ENCODE measurements at places on chromosomes 3 and 15.

- DNase-seq, result no peak
These were observed 60.3 kb downstream of the CHRD start for GRCh38 chr3:184440151-184440550.

DNA sequence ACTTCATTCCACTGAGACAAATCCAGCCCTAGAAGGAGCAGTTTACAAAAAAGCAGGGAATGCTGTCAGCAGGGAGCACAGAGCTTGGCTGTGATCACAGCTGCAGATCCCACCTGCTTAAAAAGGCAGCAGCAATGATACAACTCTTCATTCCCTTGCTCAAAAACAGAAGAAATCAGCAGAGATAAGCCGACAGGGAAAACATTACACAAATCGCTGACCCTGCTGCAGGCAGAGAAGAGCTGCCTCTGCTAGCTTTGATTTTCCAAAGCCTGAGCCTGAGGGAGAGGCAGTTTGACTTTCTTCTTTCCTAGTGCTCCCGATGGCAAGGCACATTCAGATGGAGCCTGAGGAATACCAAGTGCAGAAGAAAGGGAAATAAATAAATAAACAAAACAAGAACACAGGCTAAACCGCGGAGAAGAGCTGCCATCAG, 80.2 kb downstream of the SHQ1 start:
- DNase-seq, result no peak

- no peak for DNase-seq
These were observed 12.3 kb upstream of the PHLDB2 start for GRCh38 chr3:111846717-111847116.

GRCh38 chr3:45104715-45105711, 41.2 kb downstream of the CDCP1 start:
- no peak for DNase-seq

DNA sequence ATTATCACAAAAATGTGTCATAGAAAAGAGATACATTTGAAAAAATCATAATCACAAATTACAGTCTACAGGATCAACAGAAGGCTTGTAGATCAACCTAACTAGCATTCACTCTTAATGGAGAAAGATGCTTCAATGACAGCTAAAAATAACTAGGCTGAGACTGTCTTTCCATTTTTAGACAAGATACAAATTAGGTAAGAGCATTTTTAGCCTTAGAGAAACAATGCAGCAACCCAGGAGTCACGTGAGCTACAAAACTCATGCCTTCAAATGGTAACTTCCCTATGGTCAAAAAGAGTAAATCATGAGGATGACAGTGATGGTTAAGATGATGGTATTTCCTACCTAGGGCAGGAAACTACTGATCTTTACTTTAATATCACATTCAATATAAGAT, 415.4 kb downstream of the MAGI1 start:
- no peak for DNase-seq

- no peak for DNase-seq
These were observed 17.8 kb downstream of the CDV3 start for GRCh38 chr3:133591271-133591742.

DNA sequence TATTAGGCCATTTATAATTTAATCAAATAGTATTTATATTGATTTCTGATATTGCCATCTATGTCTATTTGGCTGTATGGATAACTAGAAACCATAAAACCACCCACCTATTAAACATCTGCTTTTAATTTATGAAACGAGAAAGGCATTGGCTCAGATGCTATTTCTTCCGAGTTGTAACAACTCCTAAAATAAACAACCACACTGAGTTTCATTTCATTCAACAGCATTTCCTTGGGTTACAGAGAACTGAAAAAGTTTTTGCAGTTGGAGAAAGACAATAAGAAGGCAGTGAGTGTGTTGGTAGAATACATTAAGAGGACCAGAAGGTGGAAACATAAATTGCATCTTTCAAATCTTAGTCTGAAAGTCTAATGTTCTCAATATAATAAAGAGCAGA, 79.1 kb downstream of the AQR start:
- no peak for DNase-seq

DNA sequence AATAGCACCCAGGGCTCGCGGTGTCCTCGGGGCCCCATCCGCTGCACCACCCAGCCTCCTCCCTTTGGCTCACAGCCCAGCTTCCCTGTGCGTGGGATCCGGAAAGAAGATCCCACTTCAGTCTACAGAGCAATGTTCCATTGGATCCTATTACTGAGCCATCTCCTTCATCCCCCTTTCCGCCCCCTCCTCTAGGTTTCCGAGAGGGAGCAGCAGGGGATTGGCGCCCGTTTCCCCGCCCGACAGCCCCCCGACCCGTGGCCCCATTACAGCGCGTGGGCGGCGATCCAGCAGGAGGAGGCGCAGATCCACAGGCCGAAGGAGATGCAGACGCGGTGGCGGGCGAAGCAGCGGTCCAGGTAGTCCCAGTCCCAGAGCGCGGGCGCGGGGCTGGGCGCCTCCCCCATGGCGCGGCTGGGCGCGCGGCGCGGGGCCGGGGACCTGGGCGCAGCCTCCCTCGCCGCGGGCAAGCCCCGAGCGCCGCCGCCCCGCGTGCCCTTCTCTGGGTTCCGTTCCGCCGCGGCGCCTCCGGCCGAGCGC, 340 bp downstream of the TMEM44 start:
- no peak for DNase-seq

GRCh38 chr3:166809520-166809919, 570.6 kb downstream of the ZBBX start:
- no peak for DNase-seq

DNA sequence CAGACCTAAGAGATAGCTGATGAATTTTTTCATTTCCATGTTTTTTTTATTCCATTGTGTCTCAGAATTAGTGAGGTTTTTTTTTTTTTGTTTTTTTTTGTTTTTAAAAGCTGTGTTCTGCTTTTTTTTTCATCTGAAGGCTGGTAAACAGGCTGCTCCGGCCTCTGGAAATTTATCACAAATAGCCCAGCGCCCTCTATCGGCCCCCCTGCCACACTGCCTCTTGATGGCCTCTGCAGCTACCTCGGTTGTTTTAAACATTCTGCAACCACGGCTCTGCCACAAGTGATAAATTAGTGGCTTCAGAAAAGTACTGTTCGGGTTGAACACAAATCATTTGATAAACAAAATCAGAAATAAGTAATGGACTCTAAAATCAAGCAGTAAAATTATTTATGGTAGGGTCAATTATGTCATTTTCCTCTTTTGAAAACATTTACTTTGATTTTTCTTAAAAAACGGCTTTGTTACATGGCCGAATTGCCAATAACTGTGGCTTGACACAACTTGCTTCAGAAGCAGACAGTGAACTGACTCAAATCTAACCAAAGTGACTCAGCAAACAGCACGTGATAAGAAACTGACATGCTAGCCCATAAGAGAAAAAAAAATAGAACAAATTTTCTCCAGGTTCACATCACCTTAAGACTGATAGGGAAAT, 87.8 kb downstream of the RSL24D1 start:
- DNase-seq, result no peak

GRCh38 chr3:18393906-18394305, 31.2 kb downstream of the SATB1 start:
- DNase-seq, result no peak

GRCh38 chr3:101821503-101821902, 27.8 kb upstream of the NFKBIZ start:
- no peak for DNase-seq

GRCh38 chr15:48643206-48643605, 2.3 kb downstream of the FBN1 start:
- DNase-seq, result no peak

DNA sequence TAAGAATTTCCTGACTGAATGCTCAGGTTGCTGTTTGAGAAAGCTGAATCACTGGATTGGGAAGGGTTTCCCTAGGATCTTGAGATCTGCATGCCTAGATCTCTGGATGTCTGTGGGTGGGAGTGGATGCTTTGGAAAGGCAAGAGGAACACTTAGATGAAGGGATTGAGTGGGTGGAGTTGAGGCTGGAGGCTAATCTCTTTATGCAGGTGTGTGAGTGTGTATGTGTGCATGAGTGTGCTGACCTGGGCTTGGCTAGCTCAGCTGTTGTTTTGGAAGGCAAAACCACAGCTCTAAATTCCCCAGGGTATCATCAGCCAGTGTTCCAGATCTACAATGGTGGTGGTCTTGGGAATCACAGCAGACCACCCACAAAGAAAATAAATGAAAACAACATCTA, 60.5 kb downstream of the CLDN1 start:
- DNase-seq, result no peak

DNA sequence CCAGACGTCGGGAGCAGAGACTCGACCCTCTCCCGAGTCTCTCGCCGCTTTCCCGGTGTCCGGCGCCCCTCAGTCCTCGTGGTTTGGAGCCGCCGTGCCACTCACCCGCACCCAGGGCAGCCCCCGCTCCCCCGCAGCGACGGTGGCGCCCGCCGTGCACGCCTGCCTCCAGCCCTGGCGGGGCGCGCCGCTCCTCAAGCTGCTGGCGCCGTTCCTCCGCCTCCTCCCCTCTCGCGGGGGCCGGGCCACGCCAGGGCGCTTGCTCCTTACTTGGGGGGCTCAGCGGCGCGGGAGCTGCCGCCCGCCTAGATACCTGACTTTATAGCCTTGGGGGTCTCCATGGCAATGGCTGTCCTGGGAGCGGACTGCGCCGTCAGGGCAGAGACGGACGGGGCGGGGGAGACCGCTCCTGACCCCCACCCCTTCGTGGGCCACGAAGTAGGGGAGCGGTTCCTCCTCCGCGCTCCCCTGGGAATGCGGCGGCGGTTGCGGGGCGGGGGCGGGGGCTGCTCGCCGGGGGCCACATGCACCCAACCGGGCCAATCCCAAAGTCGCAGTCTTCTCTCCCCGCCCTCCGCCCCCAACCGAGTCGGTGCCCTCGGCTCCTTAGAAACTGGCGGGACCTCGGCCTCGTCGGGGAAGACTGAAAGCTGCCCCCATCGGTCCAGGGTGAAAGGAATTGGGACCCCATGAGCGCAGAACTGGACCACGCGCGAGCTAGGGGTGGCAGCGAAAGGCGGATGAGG, at the start of gene ANKRD63:
ANKRD63 (minus strand) TSS at position 196 of the 746 bp plus-strand sequence. CDS start 478 bp downstream, outside the sequence.
- DNase-seq, result no peak

- DNase-seq, result no peak
These were observed 2.7 kb downstream of the LRIG1 start for GRCh38 chr3:66497985-66498671.

DNA sequence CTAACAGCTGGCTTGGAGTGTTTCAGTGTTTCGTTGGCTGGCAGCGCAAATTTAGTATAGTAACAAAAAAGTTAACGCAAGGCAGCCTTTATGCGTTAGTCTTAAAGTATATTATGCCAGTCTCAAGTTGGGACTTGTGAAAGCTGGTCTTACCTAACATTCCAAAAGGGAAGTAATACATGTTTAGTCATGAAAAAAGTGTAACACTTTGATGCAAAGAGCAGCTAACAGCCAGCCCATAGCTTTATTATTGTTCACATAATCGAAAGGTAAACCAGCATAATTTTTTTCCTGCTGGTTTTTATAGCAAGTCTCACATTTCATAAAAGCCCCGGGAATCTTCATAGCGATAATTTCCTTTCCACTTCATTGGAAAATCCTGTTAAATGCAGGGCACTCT, 2.4 kb upstream of the GPR87 start:
- DNase-seq, result no peak

DNA sequence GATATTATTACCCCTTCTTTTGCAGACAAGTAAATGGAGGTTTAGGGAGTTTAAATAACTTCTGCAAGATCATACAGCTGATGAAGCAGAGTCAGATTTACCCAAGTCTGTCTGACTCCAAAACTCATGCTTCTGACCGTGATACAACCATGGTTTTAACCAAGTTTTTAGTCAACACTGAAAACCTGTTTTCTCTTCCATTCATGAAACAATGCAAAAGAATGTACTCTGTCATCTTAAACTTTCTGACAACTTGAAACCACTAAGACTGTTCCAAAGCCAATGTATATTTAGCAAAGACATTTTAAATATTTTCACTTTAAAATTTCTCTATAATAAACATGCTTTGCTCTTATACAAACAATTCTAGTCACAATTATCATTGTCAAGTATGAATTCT, 77.0 kb upstream of the RBMS3 start:
- DNase-seq, result no peak

DNA sequence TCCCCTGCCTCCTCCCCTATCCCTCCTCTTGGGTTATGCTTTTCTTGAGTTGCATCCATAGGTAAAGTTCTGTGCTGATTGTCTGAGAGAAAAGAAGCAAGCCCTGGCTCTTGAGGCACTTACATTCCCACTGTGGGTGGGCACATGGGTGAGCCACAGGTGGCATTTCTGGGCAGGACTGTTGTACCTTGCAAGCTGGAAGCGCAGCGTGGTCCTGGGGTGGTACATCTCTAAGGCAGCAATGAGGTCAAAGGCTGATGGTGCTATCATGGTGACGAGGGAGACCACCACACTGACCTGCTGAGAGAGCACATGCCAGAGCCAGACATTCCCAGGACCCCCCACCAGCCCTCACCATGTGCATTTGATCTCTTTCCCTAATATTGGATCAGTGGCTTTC, 24.7 kb downstream of the TMC3 start:
- DNase-seq, result no peak
